ENCODE measurements at places on chromosomes 13 and 19. TPM values are rescaled to one million over a fixed set of nuclear protein-coding genes. Genes with fewer than 3 reads are reported as not detected.

Gene FPR3
- not detected for total RNA-seq

Gene CGB2
- total RNA-seq: not detected

Gene PEAK3
- not detected for total RNA-seq

Gene DIRAS1
- total RNA-seq: not detected

Gene LHFPL6
- total RNA-seq: 1.6 TPM

Gene ZNF563
- total RNA-seq: 2.8 TPM

Gene KLF2
- total RNA-seq: 0.18 TPM

Gene NLRP7
- not detected for total RNA-seq

Gene CAPN12
- total RNA-seq: 3.9 TPM

GRCh38 chr19:39130337-39131254 is 5.0 kb downstream of the PAK4 start:
- no peak overlapping the region for H3K27ac ChIP-seq

DNA sequence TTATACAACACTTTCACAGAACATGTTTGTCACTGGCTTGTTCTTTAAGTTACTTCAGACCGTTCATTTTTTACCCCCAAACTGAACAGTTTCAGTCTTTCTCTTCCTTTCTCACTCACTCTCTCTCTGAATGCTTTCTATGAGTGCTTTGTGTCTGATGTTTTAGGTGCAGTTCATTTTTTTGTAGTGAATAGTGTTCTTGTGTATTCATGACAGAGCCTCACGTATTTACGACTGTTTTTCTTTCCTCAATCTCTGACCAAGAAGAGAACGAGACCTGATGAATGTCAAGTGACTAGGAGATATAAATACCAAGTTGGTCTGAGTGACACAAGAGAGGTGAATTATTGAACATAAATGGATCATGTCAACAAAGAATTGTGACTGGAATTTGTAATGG is 1525.0 kb upstream of the MIR17HG start:
- H3K4me3 ChIP-seq: no peak overlapping the region
- no peak for DNase-seq
- H3K27me3 ChIP-seq: no peaks in the 10 kb centered on the region
- H3K36me3 ChIP-seq: no peaks in the 10 kb centered on the region

DNA sequence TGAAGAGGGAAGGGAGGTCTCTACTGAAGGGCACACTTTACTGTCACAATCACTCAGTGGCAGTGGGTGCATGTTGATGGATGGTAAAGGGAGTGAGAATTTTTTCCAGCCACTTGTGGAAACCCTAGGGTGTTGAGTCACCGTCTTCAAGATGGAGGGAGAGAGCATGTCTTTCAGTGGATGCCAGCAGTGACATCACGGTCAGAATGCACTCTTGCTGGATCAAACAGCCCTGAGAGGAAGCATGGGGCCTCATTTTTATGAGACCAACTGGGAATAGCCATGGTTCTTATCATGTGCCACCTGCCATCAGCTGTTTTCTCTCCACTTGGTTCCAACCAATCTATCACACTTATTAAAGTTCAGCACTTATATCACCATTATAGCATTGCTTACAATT is 182.5 kb downstream of the KCNRG start:
- no peaks in the 10 kb centered on the region for H3K4me1 ChIP-seq
- no peaks in the 10 kb centered on the region for H3K27me3 ChIP-seq
- H3K4me3 ChIP-seq: no peak overlapping the region
- DNase-seq: no peak
- H3K27ac ChIP-seq: no peak overlapping the region

DNA sequence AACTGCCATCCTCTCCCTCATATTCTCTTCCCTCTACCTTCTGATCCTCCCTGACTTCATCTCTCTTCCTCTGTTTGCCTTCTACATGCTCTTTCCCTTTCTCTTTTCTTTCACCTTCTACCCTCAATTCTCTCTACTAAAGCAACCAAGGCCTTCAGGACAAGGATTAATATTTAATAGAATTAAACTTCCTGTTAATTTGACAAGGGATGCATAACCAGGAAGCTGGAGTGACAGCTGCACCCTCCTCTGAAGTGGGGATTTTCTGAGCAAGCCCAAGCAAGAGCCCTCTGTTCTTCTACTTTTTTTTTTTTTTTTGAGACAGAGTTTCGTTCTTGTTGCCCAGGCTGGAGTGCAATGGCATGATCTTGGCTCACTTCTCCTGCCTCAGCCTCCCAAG is 63.4 kb upstream of the MED4 start:
- no peaks in the 10 kb centered on the region for H3K36me3 ChIP-seq
- H3K4me3 ChIP-seq: peak overlapping the region; percentile 9
- no peaks in the 10 kb centered on the region for H3K27me3 ChIP-seq
- DNase-seq: no peak

DNA sequence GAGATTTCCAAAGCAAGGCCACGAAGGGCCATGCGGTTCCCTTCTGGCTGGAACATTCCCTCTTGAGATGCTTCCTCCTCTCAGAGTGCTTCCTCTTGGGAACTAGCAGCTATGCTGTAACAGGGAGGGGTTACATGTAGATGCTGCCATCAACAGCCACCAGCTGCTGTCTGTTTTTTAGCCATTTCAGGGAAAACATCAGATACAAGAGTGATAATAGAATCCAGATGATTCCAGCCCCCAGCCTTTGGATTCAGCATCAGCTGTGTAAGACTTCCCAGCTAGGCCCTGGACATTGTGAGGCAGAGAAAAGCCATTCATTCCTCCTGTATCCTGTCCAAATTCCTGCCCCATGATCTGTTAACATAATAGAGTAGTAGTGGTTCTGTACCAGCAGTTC is 8.2 kb upstream of the ZNF177 start:
- H3K4me3 ChIP-seq: no peak overlapping the region
- no peaks in the 10 kb centered on the region for H3K27me3 ChIP-seq
- peaks cover 63% of the 10 kb centered on the region for H3K36me3 ChIP-seq
- no peak overlapping the region for H3K27ac ChIP-seq
- no peaks in the 10 kb centered on the region for H3K4me1 ChIP-seq

DNA sequence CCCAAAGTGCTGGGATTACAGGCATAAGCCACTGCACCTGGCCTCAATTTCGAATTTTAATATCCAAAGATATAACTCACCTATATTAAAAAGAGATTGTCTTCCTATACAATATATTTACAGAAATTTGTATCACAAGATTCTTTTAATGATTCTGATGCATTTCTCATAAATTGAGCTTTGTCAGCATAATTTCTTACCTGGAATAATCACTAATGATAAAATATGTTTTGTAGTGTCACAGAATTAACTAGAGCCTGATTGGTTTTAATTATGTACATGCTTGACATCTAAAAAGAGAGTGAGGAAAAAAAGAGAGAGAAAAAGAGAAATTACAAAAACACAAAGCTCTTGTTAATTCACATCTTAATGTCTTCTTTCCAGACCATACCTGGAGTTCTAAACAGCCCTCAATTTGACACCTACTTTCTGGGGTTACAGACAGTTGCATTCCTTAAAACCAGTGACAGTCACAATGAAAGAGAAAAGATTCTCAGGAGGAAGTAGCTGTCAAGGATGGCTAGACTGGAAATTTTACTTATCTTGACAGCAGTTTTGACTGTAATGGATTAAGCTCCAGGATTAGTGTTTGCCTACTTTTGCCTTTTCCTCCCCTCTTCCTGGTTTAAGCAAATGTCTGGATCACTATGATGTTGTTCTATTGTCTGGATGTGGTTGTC is 214.4 kb downstream of the SPRY2 start:
- H3K4me3 ChIP-seq: no peak overlapping the region
- H3K36me3 ChIP-seq: no peaks in the 10 kb centered on the region
- DNase-seq: no peak
- no peaks in the 10 kb centered on the region for H3K4me1 ChIP-seq

- H3K4me1 ChIP-seq: peaks cover 2% of the 10 kb centered on the region
- no peak for DNase-seq
- H3K4me3 ChIP-seq: no peak overlapping the region
- H3K27ac ChIP-seq: no peak overlapping the region
- H3K27me3 ChIP-seq: peaks cover 7% of the 10 kb centered on the region
- no peaks in the 10 kb centered on the region for H3K36me3 ChIP-seq
These were observed 55.1 kb upstream of the STARD13 start for GRCh38 chr13:33340631-33341030.

DNA sequence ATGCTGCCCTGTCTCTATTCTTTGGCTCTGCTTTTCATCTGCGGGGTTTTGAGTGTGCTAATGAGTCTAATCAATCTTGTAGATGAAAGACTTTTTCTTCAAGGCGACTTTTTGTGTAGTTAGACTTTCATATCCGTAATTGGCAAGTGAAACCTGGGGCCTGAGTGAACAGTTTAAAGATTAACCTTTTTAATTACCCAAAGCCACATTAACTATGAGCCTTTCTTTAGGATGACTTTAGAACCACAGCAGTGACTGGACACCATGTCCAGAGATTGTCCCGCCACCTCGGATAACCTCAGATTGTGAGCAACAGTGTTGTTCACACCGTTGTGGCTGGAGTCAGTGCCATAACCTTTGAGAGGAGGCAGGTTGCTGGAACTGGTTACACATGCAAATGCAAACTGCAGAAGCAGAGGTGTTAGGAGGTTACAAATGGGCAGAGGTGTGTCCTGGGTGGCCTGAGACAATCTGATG is 58.7 kb downstream of the SIAH3 start:
- peaks cover 6% of the 10 kb centered on the region for H3K4me1 ChIP-seq
- H3K27me3 ChIP-seq: no peaks in the 10 kb centered on the region

- H3K27ac ChIP-seq: no peak overlapping the region
- no peak for DNase-seq
- H3K27me3 ChIP-seq: peaks cover 3% of the 10 kb centered on the region
These were observed 458.2 kb downstream of the TSHZ3 start for GRCh38 chr19:30891051-30891450.

DNA sequence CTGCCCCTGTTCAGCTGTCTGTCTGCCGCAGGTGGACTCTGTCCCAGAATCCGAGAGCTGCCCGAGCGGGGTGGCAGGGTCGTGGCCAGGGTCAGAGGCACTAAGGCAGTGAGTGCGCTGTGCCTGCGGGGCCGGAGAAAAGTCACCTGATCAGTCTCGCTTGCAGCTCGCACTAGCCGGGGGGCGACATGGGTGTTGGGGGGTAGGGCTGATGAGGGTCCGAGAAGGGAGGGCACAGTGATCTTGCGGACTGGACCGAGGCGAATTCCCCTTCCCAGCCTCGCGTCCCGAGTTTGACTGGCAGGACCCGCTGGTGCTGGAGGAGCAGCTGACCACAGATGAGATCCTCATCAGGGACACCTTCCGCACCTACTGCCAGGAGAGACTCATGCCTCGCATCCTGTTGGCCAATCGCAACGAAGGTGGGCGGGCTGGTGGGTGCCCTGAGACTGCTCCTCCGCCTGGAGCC is 627 bp downstream of the GCDH start:
- H3K4me1 ChIP-seq: peaks cover 19% of the 10 kb centered on the region
- H3K27me3 ChIP-seq: no peaks in the 10 kb centered on the region
- peak; percentile 40 for DNase-seq
- H3K4me3 ChIP-seq: peak overlapping the region; percentile 97
- peaks cover 16% of the 10 kb centered on the region for H3K36me3 ChIP-seq

DNA sequence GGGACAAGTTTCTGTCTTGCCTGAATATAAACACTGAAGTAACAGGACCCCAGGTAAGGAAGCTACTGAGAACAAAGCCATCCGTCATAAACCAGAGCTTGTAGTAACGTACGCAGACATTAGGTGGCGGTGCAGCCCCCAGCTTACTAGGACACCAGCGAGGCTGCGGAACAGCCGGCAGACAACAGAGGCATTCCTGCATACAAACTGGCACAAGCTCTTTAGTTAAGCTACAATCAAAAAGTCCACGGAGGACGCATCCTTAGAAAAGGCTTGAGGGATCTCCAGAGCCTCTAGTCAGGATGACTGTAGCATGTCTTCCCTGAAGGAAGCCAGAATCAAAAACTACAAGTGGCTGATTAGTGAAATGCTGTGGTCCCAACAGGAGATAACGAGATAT is 26.2 kb downstream of the ZNF160 start:
- H3K27ac ChIP-seq: no peak overlapping the region
- H3K4me1 ChIP-seq: peaks cover 5% of the 10 kb centered on the region
- H3K27me3 ChIP-seq: no peaks in the 10 kb centered on the region
- no peak overlapping the region for H3K4me3 ChIP-seq
- DNase-seq: peak; percentile 19
- H3K36me3 ChIP-seq: peaks cover 99% of the 10 kb centered on the region

- no peak overlapping the region for H3K27ac ChIP-seq
- DNase-seq: no peak
- H3K27me3 ChIP-seq: no peaks in the 10 kb centered on the region
- no peaks in the 10 kb centered on the region for H3K4me1 ChIP-seq
- no peak overlapping the region for H3K4me3 ChIP-seq
- peaks cover 31% of the 10 kb centered on the region for H3K36me3 ChIP-seq
These were observed 12.0 kb downstream of the ZSWIM9 start for GRCh38 chr19:48182434-48182833.

DNA sequence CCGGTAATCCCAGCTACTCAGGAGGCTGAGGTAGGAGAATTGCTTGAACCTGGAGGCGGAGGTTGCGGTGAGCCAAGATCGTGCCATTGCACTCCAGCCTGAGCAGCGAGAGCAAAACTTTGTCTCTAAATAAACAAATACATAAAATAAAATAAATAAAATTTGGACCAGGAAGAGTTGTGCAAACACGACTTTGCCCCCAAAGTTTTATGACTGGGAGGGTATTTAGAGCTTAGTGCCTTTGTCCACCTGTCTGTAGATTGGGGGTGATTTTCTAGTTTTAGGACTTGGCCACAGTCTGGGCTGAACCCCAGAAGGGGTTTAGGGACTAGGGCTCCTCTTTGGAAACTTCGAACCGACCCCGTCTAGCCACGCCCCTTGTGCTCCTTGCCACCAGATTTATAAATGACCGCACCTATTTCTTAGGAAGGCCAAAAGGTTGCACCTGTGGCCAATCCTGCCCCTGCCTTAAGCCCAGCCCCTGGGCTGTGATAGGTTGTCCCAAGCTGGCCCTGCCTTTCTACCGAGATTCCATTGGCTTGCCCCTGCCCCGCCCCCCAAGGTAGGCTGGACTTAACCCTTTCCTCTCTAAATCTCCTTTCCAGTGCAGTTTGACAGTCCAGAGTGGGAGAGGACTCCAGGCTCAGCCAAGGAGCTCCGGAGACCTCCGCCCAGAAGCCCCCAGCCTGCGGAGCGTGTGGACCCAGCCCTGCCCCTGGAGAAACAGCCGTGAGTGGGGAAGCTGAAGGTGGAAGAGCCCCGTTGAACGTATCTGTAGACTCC is 5.3 kb downstream of the SHD start:
- peaks cover 22% of the 10 kb centered on the region for H3K27me3 ChIP-seq
- H3K36me3 ChIP-seq: no peaks in the 10 kb centered on the region

GRCh38 chr19:31438401-31439269 is 89.4 kb upstream of the TSHZ3 start:
- H3K36me3 ChIP-seq: no peaks in the 10 kb centered on the region
- peaks cover 10% of the 10 kb centered on the region for H3K27me3 ChIP-seq
- H3K4me3 ChIP-seq: no peak overlapping the region
- no peak overlapping the region for H3K27ac ChIP-seq

DNA sequence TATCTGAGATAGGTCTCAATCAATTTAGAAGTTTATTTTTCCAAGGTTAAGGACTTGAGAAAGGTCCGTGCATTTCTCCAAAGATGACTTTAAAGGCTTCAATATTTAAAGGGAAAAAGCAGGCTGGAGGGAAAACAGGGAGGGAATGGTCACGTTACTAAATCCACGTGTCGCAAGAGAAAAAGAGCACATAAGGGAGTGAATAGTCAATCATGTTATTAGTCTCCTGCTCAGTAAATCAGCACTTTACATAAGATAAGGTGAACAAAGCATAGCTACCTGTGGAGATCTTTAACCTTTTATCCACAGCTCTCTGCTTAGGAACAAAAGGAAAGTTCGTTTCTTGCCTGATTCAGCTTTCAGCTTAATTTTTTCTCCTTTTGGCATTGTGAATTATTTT is 31.3 kb upstream of the LSM14A start:
- no peak overlapping the region for H3K27ac ChIP-seq
- no peak for DNase-seq
- no peak overlapping the region for H3K4me3 ChIP-seq
- H3K27me3 ChIP-seq: no peaks in the 10 kb centered on the region
- peaks cover 1% of the 10 kb centered on the region for H3K36me3 ChIP-seq

- no peak overlapping the region for H3K4me3 ChIP-seq
- H3K36me3 ChIP-seq: peaks cover 11% of the 10 kb centered on the region
These were observed 85.9 kb downstream of the MBNL2 start for GRCh38 chr13:97307882-97308624.
